ENCODE measurements at places on chromosomes 2 and 18. TPM values are rescaled to one million over a fixed set of nuclear protein-coding genes. Genes with fewer than 3 reads are reported as not detected.
A peak's percentile ranks its signal among the peaks of the same experiment; 100 is the strongest.

DNA sequence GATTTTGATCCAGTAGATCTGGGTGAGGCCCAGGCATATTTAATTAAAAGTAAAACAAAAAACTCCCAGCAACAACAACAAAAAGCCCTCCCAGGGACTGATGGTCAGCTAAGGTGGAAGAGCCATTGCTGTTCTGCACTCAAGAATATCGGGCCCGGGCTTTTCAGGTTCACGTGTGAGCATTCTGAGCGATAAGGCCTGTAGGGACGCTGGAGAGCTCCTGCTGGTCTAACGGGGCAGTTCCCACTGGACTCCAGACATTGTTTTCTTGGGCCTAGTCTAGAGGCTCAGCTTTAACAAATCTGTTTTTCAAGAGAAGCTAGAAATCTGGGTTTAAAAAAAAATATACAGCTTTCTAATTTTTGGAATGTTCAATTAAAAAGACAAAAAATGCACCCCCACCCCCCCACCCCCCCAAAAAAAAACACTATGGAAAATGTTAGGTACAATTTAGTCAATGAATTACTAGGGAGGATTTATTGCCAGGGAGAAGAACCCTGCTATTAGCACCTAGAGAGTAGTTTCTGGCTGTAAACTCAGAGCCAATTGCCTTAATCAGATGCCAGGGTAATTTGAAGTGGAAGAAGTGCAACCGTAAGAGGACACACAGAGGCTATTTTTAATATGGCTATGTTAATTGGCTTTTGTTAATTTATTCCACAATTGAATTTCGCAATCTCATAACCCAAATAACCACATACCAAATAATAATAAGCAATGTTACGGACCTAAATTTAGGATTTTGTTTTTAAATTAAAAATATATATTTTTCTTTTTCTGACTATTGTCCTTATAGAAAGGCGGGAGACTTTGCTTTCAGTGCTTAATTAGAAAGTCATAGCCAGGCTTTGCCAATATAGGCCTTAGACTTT lies 78.9 kb downstream of the MAP4K4 start:
- no peak for DNase-seq

GRCh38 chr2:19545507-19545906 lies 187.1 kb upstream of the OSR1 start:
- no peak for DNase-seq

GRCh38 chr2:110834134-110834827 lies 101.9 kb downstream of the ACOXL start:
- DNase-seq: no peak

DNA sequence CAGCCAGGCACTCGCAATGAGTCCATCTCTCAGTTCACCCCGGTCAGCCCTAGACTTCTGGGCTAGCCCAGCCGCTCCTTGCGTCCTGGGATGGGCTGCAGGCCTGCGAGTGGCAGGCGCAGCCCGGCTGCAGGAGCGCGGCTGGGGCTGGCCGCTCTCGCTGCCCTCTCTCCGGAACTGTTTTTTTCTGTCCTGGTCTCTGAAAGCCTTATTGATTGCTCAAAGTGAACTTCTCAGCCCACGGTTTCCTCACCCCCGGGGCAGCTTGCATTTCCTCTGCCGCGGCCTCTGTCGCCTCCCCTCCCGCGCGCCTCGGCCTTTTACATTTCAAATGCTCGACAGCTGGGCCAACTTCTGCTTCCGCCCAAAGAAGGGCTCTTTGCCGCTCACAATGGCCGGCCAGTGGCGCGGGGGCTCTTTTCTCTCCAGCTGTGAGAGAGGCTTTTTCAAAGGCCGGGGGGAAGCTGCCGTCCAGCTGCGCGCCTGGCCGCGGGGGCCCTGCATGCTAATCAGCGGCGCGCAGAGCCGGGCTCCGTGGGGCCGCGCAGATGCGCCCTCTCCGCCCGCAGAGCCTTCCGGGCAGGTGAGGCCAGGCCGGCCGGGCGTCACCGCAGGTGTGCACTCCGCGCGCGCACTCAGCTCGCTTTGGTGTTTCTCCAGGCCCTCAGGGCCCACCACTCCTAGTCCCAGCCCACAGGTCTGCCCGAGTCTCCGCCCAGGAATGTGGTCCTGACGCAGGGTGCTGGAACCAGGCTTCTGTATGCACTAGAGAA lies 513.8 kb downstream of the RNF144A start:
- DNase-seq: peak; percentile 66

DNA sequence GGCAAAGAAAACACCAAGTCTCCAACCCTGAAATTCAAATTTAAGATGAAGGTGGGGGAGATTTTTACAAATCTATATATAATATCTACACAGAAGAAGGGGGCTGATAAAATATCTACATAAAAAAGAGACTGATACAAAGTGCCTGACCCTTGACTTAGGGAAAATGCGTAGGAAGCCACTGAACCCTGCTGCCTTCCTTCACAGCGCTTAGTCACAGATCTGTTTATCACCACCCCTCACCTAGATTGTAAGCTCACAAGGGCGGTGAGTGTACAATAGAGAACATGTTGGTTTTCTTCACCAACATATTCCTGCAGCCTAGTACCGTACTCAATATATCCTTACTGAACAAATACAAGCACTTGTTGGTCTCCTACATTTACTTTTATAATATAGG lies 54.3 kb downstream of the NOL10 start:
- DNase-seq: no peak

- DNase-seq: no peak
These were observed 45.0 kb downstream of the KCTD1 start for GRCh38 chr18:26503382-26503781.

DNA sequence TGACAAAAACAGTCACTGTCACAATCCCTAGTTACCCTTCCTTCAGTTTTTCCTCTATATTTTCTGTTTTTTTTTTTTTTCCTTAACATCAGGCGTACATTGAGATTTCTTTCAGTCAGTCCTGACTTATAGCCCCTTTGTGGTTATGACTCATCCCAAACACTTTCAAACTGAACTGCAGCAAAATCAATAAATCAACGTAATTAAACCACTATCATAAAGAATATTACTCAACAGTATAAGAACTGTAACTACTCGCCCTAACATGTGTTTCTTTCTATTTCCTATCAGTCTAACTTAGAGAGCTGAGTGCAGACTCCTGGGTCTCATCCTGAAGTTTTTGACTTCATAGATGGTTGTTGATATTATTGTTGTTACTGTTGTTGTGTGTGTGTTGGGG lies 523.5 kb downstream of the LRRTM4 start:
- DNase-seq: no peak

The POTEC gene
- polyA plus RNA-seq: 0.02 TPM

The STPG4 gene
- polyA plus RNA-seq: 0.05 TPM

The CSRNP3 gene
- polyA plus RNA-seq: 0.68 TPM

The FAHD2B gene
- 11.5 TPM for polyA plus RNA-seq

The ALPG gene
- 0.96 TPM for polyA plus RNA-seq

Measured in thymus (tissue), 14 donors.